PC-9 (cell line): ENCODE measurements at places on chromosomes 13 and 19.

DNA sequence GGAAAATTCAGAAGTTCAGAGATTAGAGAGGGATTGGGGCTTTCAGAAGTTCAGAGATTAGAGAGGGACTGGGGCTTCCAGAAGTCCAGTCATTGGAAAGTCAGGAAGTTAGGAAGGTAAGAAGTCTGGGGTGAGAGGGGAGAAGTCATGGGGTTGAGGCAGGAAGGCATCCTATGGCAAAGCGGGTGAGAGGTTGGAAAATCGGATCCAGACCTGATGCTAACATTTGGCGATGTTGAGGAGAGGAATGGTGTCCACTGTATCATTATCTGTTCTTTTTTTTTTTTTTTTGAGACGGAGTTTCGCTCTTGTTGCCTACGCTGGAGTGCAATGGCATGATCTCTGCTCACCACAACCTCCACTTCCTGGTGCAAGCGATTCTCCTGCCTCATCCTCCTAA, 11.1 kb downstream of the SYT3 start:
- DNase-seq = no peak

- DNase-seq = no peak
These were observed 82.0 kb downstream of the PCDH9 start for GRCh38 chr13:67148161-67148571.

- no peak for DNase-seq
These were observed 1247.3 kb downstream of the SLITRK1 start for GRCh38 chr13:82634946-82635345.

- DNase-seq = no peak
These were observed 68.4 kb downstream of the TEX26 start for GRCh38 chr13:31000889-31001288.

DNA sequence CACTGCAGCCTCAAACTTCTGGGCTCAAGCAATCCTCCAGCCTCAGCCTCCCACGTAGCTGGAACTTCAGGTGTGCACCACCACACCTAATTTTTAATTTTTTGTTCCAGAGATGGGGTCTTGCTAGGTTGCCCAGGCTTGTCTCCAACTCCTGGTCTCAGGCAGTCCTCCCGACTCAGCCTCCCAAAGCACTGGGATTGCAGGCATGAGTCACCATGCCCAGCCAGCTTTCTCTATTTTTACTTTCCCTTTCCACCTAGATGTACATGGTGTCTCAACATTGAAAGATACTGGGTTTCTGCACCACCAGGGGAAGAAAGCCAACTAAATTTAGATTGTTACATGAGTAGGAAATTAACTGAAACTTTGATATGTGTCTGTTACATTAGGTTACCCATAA, 13.8 kb upstream of the ZNF846 start:
- no peak for DNase-seq

DNA sequence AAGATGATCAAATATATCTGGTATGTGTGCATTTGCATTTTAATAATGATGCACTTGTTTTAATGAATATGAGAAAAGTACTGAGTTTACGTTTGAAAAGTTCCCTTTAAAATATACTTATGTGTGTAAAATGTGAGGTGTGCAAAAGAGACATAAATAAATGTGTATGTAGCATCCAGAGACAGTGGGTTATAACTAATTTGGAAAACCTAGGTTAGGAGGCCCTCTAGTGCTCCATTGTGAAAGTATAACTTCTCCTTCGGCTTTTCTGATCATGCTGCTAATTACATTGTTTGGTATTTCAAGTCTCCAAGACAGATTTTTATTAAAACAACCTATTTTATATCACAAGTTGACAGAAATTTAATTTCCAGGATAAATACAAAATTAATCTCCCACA, 30.1 kb downstream of the SCEL start:
- peak; percentile 50 for DNase-seq

DNA sequence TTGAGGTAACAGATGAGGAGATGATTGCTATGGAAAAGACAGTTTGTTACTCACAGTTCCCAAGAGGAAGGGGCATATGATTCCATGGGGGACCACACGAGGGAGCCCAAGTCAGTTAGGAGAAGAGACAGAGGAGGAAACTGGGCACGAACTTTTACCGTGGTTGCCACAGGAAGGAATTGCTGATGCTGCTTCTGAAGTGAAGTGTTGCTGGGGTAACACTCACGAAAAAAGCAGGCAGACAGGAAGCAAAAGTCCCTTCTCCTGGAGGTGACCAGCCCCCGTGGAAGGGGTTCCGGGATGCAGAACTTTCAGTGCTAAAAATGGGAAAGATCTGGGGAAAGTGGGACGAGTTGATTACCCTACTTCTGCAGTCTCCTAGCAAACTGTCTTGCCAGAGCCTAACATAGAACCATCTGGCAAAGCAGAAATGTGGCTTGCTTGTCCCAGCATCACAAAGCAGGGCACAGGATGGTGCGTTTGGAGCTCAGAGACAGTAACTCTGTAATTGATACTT, 35.4 kb upstream of the MAP3K10 start:
- DNase-seq = no peak

GRCh38 chr13:51562011-51562671, 22.1 kb upstream of the WDFY2 start:
- DNase-seq = no peak

DNA sequence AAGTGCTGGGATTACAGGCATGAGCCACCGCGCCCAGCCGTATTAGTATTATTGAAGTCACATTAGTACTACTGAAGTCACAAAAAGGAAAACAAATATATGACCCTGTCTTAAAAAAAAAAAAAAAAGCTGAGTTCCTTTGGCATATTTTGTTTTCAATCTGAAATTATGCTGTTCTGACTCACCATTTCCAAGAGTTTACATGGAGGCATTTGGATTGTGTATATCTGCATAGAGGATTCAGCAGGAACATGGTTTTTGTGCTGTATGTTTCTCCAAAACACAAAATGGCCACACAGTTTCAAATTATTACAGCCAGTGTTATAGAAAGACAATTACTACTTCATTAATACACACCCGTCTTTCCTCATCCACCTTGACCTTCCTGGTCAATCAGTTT, 103.5 kb upstream of the TSC22D1 start:
- DNase-seq = no peak

DNA sequence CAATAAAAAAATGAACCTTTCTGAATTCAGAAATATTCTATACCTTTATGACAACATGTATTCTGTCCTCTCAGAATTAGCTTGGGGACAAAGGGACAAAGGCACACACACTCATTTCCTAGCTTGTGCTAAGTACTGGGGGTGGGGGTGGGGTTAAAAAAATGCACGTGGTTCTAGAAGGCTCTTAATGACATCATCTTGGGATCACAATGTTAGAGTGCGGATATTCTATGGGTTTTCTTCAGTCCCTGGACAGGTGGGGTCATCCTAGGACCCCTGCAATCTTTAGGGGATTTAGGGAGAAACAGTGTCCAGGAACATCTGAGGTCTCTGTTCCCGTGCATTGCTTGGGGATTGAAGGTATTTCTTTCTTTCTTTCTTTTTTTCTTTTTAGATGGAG, 21.8 kb downstream of the GATAD2A start:
- no peak for DNase-seq

DNA sequence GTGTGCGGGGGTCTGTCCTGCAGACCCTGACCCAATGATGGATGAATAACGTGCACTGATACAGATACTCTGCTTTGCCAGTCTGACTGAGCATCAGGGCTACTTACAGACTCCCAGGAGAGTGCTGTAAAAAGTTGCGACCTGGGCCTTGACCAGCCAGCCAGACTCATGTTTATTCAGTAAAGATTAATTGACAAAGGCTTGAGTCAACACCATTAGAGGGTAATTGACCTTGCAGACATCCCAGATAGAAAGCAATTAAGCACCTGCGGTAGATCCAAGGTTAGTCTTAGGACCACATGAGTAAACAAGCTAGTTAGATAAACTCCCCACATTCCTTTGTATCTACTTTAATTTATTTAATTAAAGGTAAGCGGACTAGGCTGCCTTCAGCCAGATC, 10.4 kb downstream of the NUDT19 start:
- DNase-seq = no peak

- no peak for DNase-seq
These were observed 292.9 kb downstream of the KLF5 start for GRCh38 chr13:73351730-73352129.

GRCh38 chr19:6811906-6812305, 39.4 kb downstream of the VAV1 start:
- no peak for DNase-seq

GRCh38 chr19:12912571-12912970, 6.5 kb downstream of the SYCE2 start:
- DNase-seq = no peak
